Activated CD8-positive, alpha-beta memory T cell treated with anti-CD3 and anti-CD28 coated beads for 1 hour (primary cell): ENCODE measurements at places on chromosomes 13 and 19.

GRCh38 chr13:58855283-58855682 is 1223.7 kb downstream of the PCDH17 start:
- no peak for DNase-seq

- no peak for DNase-seq
Observed at GRCh38 chr19:7226739-7227138, 67.5 kb downstream of the INSR start.

DNA sequence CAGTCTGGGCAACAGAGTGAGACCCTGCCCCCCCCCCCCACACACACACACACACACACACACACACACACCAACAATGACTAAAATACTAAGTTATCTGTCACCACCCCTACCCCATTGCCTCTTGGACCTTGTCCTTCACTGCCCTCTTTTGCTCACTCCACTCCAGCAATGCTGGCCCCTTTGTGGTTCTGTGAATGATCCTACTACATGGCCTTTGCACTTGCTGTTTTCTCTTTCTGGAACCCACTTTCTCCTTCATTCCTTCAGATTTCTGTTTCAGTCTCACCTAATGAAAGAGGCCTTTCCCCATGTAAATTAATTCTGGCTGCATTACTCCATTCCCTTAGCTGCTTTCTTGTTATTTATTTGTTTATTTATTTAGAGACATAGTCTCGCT is 2.5 kb upstream of the SAMD4B start:
- DNase-seq = no peak

DNA sequence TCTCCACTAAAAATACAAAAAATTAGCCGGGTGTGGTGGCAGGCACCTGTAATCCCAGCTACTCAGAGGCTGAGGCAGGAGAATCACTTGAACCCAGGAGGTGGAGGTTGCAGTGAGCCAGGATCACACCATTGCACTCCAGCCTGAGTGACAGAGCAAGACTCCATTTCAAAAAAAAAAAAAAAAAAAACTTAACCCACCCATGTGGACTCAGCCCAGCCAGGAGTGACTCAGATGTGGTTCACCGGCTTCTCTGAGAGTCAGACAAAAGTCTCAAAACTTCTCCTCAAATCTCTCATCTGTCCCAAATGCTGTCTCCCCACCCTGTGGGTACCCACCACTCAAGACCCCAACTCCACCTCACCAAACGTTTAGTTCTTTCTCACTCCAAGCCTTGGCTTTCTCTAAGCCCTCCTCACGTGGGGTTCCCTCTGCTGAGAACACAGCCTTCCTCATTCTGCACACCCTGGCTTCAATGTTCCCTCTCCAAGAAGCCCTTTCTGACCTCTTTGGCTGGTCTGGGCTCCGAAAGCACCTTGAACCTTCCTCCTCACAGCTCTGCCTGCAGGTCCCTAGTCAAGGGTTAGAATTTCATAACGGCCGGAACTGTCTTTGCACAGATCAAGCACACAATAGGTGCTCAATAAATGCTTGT is 11.1 kb upstream of the RAB3A start:
- no peak for DNase-seq

- no peak for DNase-seq
Observed at GRCh38 chr13:110403315-110403714, 96.2 kb downstream of the COL4A2 start.

DNA sequence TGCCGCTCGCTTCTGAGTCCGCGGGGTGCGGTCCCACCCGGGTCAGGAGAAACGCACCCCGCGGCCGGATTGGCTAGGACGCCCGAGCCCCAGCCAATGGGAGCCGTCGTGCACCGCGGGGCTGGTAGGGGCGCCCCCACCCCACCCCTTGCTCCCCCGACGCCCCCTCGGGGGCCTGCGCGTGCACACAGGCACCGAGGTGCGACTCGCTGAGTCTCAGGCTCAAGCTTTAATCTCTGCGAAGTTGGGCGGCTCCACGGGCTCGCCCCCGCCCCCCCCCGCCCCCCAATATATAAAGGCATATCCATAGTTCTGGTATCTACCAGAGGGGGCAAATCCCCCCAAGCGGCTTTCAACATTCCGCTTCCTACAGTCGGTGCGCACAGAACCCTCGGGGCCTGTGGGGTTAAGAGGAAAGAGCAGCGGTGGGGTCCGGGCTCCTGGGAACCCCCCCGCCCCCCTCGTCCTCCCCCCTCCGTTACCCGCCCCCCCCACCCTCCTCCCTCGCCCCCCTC is at the start of gene COX6B2:
Gene COX6B2 (minus strand): TSS at position 22 of the 515 bp plus-strand sequence. CDS start 198 bp downstream, outside the sequence.
- DNase-seq = no peak

GRCh38 chr13:39148513-39148961 is 110.3 kb downstream of the NHLRC3 start:
- no peak for DNase-seq

DNA sequence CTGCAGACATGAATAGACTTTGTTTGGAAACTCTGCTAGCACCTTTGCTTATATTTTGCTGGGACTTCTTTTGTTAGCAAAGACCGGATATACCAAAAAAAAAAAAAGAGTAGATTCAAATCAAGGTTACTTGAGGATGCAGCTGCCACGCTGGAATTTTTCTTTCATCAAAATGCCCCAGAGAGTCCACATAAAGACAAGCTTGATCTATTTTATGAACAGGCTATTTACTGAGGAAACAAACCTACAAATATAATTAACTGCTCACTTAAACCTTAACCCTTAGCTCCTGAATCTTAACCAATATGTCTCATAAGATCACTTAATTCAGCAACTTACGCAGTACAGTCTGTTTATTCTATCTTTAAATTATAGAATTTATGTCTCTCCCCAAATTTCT is 27.1 kb upstream of the DOCK9 start:
- no peak for DNase-seq

- peak; percentile 59 for DNase-seq
Observed at GRCh38 chr19:44748426-44749254, at the start of gene BCL3. Gene BCL3, plus strand, starts transcription at chr19:44748708. Its CDS starts 83 bp downstream, at chr19:44748791.

DNA sequence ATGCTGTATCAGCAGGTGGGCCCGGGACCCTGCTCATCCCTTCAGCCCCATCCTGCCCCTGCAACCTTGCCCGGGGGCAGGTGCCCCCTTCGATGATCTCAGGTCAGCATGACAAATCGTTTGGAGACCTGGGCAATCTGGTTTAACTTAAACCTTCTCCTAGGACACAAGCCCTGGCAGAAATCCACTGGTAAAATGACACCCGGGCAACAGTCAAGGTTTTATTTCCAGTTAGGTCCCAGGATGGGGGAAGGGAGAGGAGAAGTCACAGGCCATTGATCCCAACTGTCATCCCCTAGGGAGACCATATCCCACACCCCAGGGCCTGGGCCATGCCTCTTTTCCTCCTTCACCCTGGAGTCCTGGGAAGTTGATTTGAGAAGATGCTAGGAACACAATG is 1.8 kb upstream of the PLIN5 start:
- DNase-seq = no peak

DNA sequence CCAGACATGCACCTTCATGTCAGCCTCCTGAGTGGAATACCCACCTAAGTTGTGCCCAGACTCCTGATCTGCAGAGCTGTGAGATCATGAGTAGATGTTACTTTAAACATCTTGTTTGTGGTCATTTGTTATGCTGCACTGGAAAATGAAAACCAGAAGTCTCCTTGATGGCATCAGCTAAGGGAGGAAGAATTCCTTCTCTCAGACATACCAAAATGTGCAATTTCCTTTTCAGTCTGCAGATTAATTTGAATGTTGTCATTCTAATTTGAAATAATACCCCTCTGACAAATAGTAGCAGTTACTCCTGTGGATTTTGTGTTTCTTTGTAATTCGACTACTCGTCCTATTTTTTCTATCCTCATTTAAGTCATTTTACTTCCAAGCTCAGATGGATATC is 59.3 kb downstream of the ITGBL1 start:
- no peak for DNase-seq

DNA sequence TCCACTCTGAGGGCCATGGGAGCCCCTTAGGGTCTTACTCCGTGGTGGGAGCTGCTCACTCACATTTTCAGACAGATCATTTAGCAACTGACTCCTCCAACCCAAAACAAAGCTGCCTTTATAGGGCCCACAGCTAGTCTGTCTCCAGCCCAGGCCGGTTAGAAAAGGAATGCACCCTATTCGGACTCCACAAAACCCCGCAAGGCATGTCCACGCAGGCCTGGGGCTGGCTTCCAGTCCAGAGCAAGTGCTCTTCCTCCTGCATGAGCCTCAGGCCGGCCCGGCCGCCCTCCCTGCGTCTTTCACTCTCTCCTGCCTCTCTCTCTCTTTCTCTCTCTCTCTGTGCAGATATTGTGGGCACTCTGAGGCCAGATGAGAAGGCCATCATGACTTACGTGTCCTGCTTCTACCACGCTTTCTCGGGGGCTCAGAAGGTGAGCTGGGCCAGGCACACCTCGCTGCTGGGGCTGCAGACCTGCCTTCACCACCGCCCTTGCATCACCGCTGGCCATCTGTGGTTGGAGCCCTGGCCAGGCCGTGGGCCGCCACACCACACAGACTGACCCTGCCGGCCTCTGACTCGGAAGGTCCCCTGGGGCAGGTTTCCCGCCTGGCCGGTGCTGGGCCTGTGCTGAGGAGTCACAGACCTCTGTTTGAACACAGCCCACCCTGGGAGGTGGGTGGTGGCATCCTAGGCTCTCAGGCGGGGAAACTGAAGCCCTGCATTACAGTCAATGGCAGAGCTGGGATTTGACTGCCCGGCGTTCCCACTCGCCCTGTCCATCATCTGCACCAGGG is 33.1 kb downstream of the CAPN12 start:
- no peak for DNase-seq

DNA sequence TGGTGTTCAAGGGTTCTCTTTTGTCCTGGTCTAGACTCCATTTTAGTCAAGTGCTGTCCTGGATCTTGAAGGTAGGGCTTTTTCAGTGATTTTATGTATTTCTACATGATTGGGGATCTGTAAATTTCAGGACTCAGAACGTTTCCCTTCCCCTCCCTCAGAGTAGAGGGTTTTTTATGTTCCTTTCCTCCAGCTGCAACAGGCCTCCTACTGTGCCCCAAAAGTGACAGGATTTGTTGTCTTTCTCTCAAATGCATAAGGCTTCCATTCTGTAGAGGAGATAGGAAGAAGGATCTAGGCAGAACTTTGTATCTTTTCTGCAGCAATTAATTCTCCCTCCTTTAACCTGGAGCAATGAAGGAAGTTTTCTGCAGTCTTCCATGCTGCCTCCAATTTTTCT is 251.3 kb downstream of the MAB21L1 start:
- no peak for DNase-seq

- no peak for DNase-seq
Observed at GRCh38 chr19:4636151-4636717, 3.1 kb upstream of the TNFAIP8L1 start.

- DNase-seq = no peak
Observed at GRCh38 chr19:54661846-54662481, 821 bp upstream of the LILRB4 start.

DNA sequence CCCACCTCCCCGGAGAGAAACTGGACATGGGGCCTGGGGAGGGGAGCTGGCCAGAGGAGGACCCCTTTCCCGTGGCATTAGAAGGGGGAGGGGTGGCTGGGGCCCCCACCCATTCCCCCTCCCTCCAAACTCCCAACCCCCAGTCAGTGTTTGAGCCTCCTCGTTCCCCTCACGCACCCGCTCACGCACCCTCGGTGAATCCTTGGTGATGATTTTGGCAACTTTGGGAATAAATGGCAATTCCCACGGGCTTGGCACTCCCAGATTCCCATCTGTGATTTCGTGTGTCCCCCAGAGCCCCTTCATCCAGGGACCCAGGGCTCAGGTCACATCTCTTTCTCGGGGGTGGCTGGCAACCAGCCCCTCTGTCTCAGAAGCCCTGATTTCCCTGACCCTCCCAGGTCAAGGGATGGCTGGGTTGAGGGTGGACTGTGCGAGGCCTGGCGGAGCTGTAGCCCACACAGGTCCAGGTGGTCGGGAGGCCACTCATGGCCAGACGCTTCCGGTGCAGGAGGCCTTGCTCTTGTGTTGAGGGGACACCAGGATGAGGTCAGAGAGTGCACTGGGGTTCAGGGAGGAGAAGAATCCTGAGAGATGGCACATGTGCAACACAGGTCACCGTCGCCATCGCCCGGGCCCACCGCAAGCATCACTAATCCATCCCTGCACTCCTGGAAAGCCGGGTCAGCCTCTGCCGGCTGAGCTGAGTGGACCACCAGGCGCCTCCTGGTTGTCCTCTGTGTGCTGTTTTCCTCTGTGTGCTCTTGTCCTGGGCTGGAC is 20.7 kb downstream of the EPN1 start:
- DNase-seq = no peak

- no peak for DNase-seq
Observed at GRCh38 chr13:72763411-72763810, 18.3 kb downstream of the DIS3 start.

GRCh38 chr13:101146101-101146898 is 270.0 kb downstream of the NALCN start:
- no peak for DNase-seq

- no peak for DNase-seq
Observed at GRCh38 chr13:106752584-106753170, 184.7 kb upstream of the ARGLU1 start.

- no peak for DNase-seq
Observed at GRCh38 chr13:109776575-109776974, 9.8 kb downstream of the IRS2 start.

- no peak for DNase-seq
Observed at GRCh38 chr19:35717665-35718344, at the start of gene KMT2B. Gene KMT2B, plus strand, starts transcription at chr19:35718003. Its CDS starts 16 bp downstream, at chr19:35718019.

DNA sequence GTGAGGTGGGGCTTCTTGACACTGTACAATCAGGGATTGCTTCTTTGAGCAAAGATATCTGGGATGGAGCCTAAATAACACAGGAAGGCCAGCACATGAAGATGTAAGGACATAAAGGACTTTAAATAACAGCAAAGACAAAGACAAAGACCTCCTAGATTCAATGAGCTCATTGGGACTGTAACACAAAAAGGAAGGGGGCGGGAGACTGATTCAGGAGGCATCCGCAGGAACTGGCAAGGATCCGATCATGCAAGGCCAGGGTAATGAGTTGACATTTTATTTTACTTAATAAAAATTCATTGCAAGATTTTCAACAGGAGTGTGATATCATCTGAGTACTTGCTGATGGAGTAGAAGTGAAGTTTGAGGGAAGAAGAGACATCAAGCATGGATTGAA is 121.5 kb downstream of the LHFPL6 start:
- no peak for DNase-seq

- no peak for DNase-seq
Observed at GRCh38 chr19:58319241-58319640, 7.6 kb upstream of the ZSCAN22 start.

GRCh38 chr13:29108068-29108786 is 288.1 kb downstream of the MTUS2 start:
- DNase-seq = no peak

- DNase-seq = no peak
Observed at GRCh38 chr19:40331052-40331451, 17.1 kb downstream of the C19orf47 start.
